SW 1271 (cell line): ENCODE measurements at places on chromosomes 5 and 9.

GRCh38 chr5:67815455-67816391, 399.8 kb upstream of the PIK3R1 start:
- no peak for DNase-seq

DNA sequence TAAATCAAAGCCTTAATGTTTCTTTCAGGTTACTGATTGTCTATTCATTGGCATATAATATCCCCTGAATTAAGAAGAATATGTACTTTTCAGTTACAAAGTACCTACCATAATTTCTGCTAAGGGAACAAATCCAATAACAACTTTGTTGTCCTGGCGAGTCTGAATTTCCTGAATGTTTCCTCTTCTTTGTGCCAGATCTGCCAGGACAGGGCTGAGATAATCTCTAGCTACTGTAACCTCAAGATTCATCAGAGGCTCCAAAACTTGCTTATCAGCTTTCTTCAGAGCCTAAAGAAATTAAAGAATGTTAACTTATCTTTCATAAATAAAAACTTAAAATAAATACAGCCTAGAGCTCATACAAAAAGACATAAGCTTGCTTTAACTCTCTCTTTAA, 37.2 kb downstream of the HEXB start:
- DNase-seq, result no peak

DNA sequence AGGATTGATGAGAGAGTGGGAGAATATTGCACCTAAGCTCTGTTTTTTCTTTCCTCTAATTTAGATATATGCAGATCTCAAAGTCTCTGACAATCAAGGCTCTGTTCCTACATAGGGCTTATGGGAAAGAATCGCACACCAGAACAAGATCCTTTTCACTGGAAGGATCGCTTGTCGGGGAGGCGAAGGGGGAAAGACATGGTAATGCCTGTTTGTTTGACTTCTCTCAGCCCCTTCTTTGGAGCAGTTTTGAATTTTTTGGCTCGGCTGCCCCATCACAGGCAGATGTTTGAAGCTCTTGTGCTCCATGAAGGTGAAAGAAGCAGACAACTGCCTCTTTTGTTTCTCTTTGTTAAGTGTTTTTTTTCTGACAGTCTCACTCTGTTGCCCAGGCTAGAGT, 599.9 kb upstream of the ZNF608 start:
- DNase-seq, result no peak

DNA sequence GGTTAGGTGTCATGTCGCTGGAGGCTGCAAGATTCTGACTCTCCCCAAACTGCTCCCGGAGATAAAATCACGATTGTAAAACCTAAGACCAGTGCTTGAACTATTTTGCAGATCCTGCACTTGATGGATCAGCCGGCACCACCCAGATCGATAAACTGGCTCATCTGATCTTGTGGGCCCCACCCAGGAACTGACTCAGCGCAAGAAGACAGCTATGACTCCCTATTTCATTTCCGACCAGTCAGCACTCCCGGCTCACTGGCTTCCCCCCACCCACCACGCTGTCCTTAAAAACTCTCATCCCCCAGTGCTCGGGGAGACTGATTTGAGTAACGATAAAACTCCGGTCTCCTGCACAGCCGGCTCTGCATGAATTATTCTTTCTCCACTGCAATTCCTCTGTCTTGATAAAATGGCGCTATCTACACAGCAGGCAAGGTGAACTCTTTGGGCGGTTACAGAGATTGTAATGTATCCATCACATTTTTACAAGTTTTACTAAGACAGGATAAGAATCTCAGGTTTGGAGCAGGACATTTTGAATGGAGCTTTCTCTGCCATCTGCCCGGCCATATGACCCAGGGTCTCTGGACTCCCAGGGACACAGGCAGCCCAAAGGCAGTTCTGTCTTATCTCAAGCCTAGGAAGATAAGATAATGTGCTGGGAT, 10.6 kb upstream of the PPP1R26 start:
- DNase-seq, result peak; percentile 43

- no peak for DNase-seq
Measured at GRCh38 chr9:129994882-129995281, 48.1 kb downstream of the FNBP1 start.

DNA sequence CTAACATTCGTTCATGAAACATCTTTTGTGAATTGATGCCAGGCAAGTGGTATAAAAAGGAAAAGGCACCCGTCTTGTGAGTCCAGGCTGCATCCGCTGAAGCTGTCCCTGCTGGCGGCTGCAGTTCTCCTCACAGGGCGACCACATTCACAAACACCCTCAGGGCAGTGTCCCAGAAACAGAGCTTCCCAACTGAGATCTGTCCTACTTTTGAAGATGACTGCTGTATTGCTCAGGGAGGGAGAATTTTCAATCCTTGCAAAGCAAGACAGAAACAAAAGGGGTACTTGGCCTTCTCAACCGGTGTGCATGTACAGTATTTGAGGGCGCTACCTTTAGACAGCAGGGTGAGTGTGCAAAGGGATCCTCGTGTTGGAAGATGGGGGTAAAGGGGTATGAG, 316.1 kb downstream of the GADD45G start:
- no peak for DNase-seq

DNA sequence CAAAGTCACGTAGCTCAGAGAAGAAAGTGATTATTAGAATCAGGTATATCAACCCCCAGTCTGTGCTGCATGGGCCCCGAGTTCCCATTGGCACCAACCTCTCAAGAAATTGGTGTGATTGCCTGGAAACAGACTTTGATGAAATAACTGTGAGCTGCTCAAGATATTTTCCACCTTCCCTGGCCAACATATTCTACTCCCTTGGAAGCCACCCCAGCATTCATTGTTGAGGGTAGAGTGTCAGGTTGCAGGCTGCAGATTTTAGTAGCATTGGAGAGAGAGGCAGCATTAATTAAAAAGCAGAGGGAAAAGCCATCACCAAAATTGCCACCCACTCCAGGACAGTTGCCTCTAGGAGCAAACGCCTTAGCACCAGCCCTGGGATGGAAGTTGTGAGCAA, 154.2 kb upstream of the TNPO1 start:
- no peak for DNase-seq

DNA sequence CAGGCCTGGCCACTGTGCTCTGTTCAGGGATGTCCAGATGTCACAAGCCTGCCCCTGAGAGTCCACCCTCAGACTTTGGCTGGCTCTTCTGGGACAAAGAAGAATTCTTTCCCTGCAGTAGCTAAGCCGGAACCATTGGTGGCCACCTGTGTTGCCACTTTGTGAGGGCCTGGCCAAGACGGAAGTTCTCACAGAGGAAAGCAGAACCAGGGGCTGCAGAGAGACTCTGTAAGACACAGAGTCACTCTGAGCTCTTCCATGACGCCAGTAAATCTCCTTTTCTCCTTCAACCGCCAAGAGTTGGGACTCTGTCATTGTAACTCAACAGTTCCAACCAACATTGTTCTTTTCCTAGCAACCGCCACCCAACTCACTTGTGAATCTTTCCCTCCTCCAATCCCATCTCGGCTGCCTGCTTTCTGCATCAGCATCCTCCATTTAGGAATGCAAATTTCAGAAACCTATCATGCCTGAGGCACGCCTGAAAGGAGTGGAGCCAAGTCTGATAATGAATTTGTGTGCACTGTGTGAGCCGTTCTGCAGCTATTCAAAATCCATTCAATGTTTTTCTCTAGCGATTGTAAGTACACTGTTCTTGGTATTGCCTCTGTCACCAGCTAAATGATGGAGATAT, 37.8 kb upstream of the ATP6V1G1 start:
- no peak for DNase-seq
